Esophagus squamous epithelium (tissue), 5 donors: ENCODE measurements at places on chromosomes 2 and 18.

DNA sequence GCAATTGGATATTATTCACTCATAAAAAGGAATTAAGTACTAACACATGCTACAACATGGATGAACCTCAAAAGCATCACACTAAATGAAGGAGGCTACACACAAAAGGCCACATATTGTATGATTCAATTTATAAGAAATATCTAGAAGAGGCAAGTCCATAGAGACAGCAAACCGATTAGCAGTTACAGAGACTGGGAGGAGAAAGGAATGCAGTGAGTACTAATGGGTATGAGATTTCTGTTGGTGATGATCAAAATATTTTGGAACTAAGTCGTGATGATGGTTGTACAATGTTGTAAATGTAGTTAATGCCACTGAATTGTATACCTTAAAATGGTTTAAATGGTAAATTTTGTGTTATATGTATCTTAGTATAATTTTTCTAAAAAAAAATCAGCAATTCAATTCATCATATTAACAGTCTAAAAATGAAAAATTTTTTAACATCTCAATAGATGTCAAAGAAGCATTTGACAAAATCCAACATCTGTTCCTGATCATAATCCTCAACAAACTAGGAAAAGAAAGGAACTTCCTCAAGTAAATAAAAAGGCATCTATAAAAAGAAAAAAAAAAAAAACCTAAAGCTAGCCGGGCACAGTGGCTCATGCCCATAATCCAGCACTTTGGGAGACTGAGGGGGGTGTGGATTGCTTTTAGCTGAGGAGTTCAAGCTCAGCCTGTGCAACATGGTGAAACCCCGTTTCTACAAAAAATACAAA lies 98.1 kb downstream of the TGIF1 start:
- H3K4me1 ChIP-seq, result no peaks in the 10 kb centered on the region
- H3K4me3 ChIP-seq, result no peak overlapping the region
- no peaks in the 10 kb centered on the region for H3K27me3 ChIP-seq
- H3K27ac ChIP-seq, result no peak overlapping the region
- DNase-seq, result no peak

GRCh38 chr2:127058954-127059252 lies 48.1 kb downstream of the BIN1 start:
- no peak overlapping the region for H3K4me3 ChIP-seq
- DNase-seq, result no peak
- H3K4me1 ChIP-seq, result no peaks in the 10 kb centered on the region
- no peaks in the 10 kb centered on the region for H3K36me3 ChIP-seq
- no peaks in the 10 kb centered on the region for H3K27me3 ChIP-seq

DNA sequence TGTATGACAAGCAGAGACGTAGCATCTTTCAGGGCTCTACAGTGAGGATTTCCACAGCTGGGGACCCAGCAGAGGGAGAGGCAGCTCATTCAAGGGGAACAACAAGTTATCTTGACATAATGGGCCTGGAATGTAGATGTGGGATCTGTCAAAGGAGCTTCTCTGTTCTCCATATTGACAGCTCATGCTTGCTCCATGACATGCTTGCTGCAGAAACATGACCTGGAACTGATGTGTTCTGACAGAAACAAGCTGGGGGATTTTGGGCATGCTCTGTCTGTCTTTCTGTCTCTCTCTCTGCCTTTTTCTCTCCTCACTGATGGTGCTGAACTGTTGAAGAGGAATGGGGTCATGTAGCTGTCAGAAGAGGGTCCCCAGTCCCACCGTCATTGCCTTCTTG lies 79.6 kb downstream of the MMADHC start:
- no peaks in the 10 kb centered on the region for H3K4me1 ChIP-seq
- no peaks in the 10 kb centered on the region for H3K27me3 ChIP-seq
- no peaks in the 10 kb centered on the region for H3K36me3 ChIP-seq
- H3K4me3 ChIP-seq, result no peak overlapping the region

DNA sequence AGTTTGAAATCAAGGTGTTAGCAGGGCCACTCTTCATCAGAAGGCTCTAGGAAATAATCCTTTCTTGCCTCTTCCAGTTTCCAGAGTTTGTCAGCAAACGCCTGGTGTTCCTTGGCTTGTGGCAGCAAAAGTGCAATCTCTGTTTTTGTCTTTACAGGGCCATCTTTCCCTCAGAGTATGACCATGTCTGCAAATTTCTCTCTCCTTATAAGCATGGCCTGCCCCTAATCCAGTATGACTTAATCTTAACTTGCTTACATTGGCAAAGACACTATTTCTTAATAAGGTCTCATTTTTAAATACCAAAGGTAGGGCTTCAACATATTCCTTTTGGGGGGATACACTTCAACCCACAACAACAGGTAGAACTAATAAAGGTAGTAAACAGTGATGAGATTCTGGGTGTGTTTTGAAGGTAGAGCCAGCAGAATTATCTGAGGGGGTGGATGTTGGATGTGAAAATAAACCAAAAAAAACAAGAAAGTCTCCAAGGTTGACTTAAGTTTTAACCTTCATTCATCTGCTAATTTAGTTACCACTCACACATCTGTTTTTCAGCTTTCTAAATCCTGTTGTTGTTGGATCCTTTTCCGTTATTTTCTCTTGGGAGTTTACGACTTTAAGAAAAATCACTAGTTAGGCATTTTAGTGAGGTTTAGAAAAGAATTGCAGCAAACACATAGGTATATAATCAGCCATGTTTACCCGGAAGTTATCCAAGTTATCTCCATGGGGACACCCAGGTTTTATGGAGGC lies 234.4 kb upstream of the FIGN start:
- no peak overlapping the region for H3K4me3 ChIP-seq
- H3K27ac ChIP-seq, result no peak overlapping the region
- H3K4me1 ChIP-seq, result no peaks in the 10 kb centered on the region
- H3K27me3 ChIP-seq, result no peaks in the 10 kb centered on the region
- DNase-seq, result no peak

GRCh38 chr2:189171956-189172609 lies 7.5 kb downstream of the COL5A2 start:
- no peak overlapping the region for H3K27ac ChIP-seq
- H3K36me3 ChIP-seq, result no peaks in the 10 kb centered on the region
- no peak overlapping the region for H3K4me3 ChIP-seq
- H3K27me3 ChIP-seq, result no peaks in the 10 kb centered on the region

DNA sequence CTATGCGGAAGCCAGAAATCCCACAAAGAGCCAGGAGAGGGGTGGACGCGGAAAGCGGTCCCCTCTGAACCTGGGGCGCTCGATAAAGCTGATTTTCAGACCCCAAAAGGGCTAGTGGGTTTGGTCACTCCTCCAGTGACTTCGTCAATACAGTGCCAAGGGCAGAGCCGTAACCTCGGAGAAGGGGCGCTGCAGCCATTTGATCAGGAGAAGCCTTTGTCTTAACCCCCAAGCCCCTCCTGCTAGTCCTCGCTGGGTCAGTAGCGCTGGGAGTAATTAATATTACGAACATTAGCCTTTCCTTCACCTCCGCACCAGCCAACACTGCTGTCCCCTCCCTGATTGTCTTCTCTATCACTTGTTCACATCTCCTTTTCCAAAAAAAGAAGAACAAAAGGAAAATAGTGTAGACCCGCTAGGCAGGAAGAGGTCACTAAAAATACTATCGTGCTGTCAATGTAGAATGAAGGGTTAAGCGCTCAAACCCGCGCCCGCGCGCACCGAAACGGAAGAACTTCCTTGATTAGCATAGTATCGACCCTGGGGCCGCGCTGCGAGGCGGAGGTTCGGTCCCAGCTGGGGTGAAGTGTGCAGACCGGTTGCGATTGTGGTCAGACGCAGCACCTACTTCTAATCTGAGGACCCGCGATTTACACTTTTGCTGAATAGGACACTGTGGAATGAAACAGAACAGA lies 63.2 kb upstream of the MAPRE2 start:
- peaks cover 8% of the 10 kb centered on the region for H3K4me1 ChIP-seq
- H3K36me3 ChIP-seq, result no peaks in the 10 kb centered on the region

DNA sequence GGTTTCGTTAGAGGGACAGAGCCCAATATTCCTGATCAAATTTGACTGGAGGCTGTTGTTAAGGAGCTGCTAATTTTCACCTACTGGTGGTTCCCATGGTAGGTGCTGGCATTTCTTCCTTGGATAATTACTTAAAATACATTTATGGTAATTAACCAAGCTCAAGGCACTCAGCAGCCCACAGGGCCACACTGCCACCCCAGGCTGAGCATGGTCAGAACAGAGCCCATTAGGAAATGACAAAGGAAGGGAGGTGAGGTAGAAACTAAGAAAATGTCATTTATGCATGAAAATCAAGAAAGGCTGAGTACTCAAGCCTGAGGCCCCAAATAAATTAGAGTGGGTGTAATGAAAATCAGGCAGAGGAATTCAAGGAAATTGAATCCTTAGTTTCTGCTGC lies 510.2 kb upstream of the GYPC start:
- DNase-seq, result no peak
- H3K27me3 ChIP-seq, result no peaks in the 10 kb centered on the region
- H3K27ac ChIP-seq, result no peak overlapping the region
- no peak overlapping the region for H3K4me3 ChIP-seq
- H3K36me3 ChIP-seq, result no peaks in the 10 kb centered on the region

- H3K4me3 ChIP-seq, result no peak overlapping the region
- no peak for DNase-seq
- no peak overlapping the region for H3K27ac ChIP-seq
- H3K27me3 ChIP-seq, result no peaks in the 10 kb centered on the region
- peaks cover 11% of the 10 kb centered on the region for H3K4me1 ChIP-seq
These were observed 25.7 kb downstream of the NPPC start for GRCh38 chr2:231900486-231900942.

DNA sequence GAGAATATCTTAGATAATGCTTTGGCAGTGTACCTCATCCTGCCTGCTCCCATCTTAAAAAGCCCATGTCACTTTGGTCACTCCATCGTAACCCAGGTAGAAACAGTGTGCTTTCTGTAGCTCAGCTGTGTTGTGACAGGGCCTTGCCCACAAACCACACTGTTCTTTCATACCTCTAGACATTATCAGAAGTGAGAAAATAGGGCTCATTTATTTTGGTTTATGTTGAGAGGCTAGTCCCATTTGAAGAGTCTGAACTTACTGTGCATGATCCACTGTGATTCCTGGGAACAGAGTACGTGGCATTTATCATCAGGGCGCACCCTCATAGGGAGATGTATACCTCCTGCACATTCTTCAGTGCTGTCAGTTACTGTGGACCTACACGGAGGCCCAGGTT lies 69.7 kb downstream of the FEZ2 start:
- no peak for DNase-seq
- no peak overlapping the region for H3K4me3 ChIP-seq
- peaks cover 55% of the 10 kb centered on the region for H3K36me3 ChIP-seq
- H3K4me1 ChIP-seq, result peaks cover 11% of the 10 kb centered on the region

DNA sequence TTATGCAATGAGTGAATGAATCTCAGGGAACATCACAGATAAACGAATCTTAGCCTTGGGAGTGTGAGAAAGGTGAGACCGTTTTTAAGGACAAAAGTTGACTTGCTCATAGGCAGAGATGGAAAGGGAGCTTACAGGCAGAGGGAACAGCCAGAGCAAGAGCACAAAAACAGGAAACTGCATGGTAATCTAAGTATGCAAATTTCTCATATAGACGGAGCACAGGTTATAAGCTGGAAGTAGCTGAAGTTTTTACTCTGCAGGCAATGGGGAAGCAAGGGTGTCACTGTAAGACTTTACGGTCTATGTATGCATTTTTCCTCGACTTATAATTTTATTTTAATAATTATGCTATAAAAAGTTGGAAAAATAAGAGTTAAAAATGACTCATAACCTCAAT lies 44.8 kb upstream of the STRN start:
- H3K36me3 ChIP-seq, result no peaks in the 10 kb centered on the region
- DNase-seq, result no peak
- H3K4me1 ChIP-seq, result no peaks in the 10 kb centered on the region
- H3K27ac ChIP-seq, result no peak overlapping the region
- no peak overlapping the region for H3K4me3 ChIP-seq
- no peaks in the 10 kb centered on the region for H3K27me3 ChIP-seq

- H3K4me1 ChIP-seq, result peaks cover 6% of the 10 kb centered on the region
- no peak overlapping the region for H3K4me3 ChIP-seq
- H3K36me3 ChIP-seq, result no peaks in the 10 kb centered on the region
- DNase-seq, result no peak
These were observed 22.9 kb upstream of the SSB start for GRCh38 chr2:169775765-169776164.

DNA sequence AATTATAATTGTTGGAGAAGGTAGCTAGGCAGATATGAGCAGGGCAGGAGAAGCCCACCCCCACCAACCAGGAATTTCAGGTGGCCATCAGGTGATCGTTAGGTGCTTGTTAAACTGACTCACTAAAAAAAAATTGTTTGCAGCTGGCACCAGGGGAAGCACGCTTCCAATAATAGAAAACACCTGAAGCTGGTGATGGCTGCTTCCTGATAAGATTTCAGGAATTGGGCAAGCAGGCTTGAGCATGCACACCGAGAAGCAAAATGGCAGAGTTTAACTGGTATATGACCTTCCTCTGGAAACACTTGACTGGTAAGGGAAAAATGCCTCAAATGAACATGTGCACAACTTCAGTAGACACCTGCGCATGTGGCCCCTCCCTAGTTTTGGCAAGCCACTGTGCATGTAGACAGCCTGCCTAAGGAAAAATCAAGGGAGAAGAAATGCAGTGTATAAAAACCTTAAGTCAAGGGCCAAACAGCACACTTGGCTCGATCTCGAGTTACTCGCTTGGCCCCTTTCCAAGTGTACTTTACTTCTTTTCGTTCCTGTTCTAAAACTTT lies 292.8 kb downstream of the CCDC85A start:
- no peaks in the 10 kb centered on the region for H3K4me1 ChIP-seq
- DNase-seq, result no peak
- no peaks in the 10 kb centered on the region for H3K36me3 ChIP-seq
- no peaks in the 10 kb centered on the region for H3K27me3 ChIP-seq
- H3K27ac ChIP-seq, result no peak overlapping the region

DNA sequence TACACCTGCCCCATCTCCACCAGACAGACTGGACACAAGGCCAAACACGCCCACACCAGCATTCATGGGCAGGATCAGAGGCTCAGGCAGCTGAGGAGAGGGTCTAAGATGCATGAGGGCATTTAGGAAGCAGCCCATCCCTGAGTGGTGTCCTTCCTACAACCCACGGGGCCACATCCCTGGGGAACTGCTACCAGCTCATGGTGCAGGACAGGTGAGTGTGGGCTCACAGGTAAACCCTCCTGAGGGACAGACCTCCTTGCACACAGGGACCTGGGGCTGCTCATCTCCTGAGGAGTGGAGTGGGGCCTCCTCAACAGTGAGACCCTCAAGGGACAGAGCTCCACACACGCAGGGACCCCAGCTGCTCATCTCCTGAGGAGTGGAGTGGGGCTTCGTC lies 14.6 kb downstream of the PARD6G start:
- DNase-seq, result no peak
- no peak overlapping the region for H3K27ac ChIP-seq
- peaks cover 27% of the 10 kb centered on the region for H3K4me1 ChIP-seq
- H3K36me3 ChIP-seq, result no peaks in the 10 kb centered on the region
- H3K27me3 ChIP-seq, result no peaks in the 10 kb centered on the region
- no peak overlapping the region for H3K4me3 ChIP-seq

GRCh38 chr2:50658883-50659282 lies 373.0 kb downstream of the NRXN1 start:
- H3K27ac ChIP-seq, result no peak overlapping the region
- H3K4me1 ChIP-seq, result no peaks in the 10 kb centered on the region
- DNase-seq, result no peak
- H3K27me3 ChIP-seq, result no peaks in the 10 kb centered on the region
- H3K4me3 ChIP-seq, result no peak overlapping the region
